ENCODE measurements at places on chromosomes 1 and 21. TPM values are rescaled to one million over a fixed set of nuclear protein-coding genes. Genes with fewer than 3 reads are reported as not detected.

DNA sequence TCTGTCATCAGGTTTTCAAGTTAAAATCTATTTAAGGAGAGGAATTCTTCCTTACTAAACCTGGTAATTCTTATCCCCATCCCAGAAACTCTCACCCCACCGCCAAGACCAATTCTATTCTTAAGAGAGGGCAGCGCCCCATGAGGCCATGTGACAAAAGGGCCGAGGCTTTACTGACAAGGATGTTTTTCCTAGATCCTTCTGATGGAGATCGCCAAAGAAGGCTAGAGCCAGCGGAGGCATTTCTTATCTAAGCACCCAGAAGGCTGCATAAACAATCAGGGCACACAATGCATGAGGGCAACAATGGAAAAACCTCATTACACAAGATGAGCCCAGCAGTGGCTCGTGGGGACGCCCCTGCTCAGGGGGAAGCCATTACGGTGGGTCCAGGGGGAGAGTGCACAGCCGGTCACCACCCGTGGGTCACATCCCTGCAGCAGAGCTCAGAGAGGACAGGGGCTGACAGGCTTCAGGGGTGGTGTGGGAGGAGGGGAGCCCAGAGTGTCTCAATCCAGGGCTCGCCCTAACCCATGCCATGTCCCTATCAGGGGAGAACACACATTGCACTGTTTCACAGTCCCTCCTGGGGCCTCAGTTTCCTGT lies 88.7 kb downstream of the ITPKB start:
- peaks cover 28% of the 10 kb centered on the region for H3K36me3 ChIP-seq
- H3K4me1 ChIP-seq, result peaks cover 39% of the 10 kb centered on the region
- H3K27ac ChIP-seq, result no peak overlapping the region
- DNase-seq, result no peak
- H3K4me3 ChIP-seq, result no peak overlapping the region

- no peaks in the 10 kb centered on the region for H3K4me1 ChIP-seq
- no peaks in the 10 kb centered on the region for H3K36me3 ChIP-seq
- DNase-seq, result no peak
- H3K27me3 ChIP-seq, result no peaks in the 10 kb centered on the region
- no peak overlapping the region for H3K27ac ChIP-seq
Observed at GRCh38 chr1:93716941-93717368, 35.3 kb upstream of the BCAR3 start.

DNA sequence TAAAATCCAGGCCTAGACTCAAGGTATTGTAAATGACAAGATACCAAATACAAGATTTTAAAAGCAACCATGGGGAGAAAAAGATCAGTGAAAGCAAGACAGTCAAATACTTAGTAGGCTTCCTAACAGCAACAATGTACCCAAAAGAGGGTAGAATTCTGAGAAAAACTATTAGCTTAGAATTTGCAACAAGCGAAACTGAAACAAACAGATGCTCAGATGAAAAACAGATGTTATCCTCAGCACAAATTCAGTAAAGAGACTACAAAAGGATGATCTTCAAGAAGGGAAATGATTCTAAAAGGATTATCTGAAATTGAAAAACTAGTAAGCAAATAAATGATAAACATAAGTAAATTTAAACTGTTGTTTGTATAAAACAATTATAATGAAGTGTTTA lies 40.0 kb downstream of the PDC start:
- no peak overlapping the region for H3K27ac ChIP-seq
- H3K27me3 ChIP-seq, result no peaks in the 10 kb centered on the region
- no peaks in the 10 kb centered on the region for H3K4me1 ChIP-seq
- no peak for DNase-seq

GRCh38 chr1:227885648-227886502 lies 61.9 kb downstream of the WNT9A start:
- DNase-seq, result peak; percentile 70
- no peaks in the 10 kb centered on the region for H3K36me3 ChIP-seq
- no peak overlapping the region for H3K27ac ChIP-seq
- no peaks in the 10 kb centered on the region for H3K27me3 ChIP-seq
- H3K4me3 ChIP-seq, result no peak overlapping the region

DNA sequence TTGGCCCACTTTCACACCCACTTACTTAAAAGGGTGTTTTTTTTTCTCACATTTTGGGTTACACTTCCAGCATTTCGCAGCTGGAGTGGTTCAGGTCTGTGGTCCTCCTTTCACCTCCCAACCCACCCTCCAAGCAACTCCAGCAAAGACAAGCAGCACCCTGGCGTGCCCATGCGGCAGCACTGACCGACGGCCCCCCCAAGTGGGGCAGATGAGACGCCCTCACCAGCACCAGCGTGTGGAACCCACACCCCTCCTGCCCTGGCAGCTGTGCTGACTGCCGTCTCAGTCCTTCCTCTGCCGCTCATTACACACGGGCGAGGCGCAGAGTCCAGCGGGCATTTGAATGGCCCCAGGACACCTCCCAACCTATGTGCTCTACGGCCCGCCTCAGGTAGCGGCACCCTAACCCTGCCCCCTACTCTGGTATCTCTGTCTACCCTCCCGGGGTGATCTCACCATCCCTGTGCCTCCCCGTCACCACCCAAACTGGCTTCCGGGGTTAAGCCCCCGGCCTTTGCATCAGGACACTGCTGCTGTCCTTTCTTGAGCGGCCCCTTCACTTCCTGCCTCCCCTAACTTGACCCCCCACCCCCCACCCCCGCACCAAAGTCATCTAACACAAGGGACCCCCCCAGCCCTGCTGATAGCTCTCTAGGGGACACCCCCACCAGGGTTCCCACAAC lies 10.9 kb downstream of the LSS start:
- no peaks in the 10 kb centered on the region for H3K4me1 ChIP-seq
- H3K4me3 ChIP-seq, result no peak overlapping the region
- no peak overlapping the region for H3K27ac ChIP-seq
- H3K27me3 ChIP-seq, result no peaks in the 10 kb centered on the region
- peaks cover 66% of the 10 kb centered on the region for H3K36me3 ChIP-seq

Gene CRYZ
- 48.3 TPM for total RNA-seq

Gene NPR1
- total RNA-seq, result 69.4 TPM

Gene MYBPH
- total RNA-seq, result not detected
